ENCODE measurements at places on chromosomes 1 and 21.
A peak's percentile ranks its signal among the peaks of the same experiment; 100 is the strongest.

GRCh38 chr1:21244986-21245687, 45.1 kb downstream of the ECE1 start:
- peak; percentile 40 for DNase-seq

GRCh38 chr1:6599141-6599975, 3.3 kb downstream of the KLHL21 start:
- peak; percentile 71 for DNase-seq

DNA sequence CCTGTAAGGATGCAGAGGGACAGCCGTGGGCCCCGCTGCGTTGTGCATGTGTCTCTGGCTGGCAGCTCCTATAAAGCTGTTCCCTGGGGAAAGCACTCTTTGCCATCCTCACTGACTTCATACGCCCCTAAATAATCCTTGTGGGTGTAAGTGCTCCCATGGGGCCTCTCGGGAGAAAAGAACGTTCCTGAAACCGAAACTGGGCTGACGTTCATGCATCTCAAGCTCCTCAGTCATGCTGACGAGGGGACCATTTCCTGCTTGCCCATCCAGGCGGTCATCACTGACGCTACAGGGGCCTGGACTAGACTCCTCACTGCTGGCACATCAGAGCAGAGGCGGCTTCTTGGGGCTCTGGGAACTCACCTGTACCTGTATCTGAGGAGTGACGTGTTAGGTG, 73.1 kb upstream of the USP24 start:
- DNase-seq: no peak

DNA sequence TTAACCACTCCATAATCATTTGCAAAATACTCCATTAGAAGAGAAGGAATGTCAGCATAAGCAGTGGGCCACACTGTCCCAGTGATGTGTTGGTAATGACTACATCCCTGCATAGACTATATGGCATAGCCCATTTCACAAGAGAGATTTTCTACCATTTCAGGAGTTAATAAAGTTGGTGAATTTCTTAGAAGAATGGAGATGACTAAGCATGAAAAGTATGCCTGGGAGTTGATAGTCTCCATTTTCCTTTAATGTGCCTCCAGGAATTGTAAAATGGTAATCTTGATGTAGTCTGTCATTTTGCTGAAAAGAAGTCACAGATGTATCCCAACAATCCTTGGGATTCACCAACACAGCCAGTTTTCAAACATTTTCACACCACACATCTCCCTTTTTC, 608.8 kb upstream of the CHRM3 start:
- DNase-seq: no peak

DNA sequence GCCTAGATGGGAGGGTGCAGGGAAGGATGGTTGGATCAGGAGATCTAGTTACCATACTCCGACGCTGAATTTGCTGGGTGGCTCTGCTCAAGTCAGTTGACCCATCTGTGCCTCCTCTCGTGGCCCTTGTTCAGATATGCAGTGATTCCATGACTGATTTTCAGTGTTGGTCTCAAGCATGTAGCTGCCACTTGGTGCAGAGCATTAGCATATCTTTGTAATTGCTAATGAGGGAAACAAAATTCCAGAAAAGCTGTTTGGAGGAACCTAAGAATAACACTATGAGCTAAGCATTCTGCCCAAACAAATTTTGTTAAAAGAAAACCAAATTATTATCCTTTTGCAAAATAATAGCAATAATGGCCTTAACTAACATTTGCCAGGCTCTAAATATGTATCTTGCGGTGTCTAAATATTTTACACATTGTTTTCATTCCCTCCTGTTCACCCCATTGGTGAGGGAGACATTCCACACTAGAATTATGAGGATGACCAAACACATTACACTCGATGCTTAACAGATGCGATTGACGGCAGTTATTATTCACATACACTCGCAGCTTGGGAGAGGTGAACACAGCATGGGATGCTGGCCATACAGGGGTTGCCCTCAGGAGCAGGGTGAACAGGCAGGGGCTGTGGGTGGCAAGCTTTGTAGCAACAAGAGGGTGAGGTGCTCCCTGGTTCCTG, 69.1 kb downstream of the KCNJ15 start:
- DNase-seq: no peak

GRCh38 chr1:60170709-60171108, 97.1 kb upstream of the C1orf87 start:
- no peak for DNase-seq

GRCh38 chr1:43835082-43836021, 98.2 kb upstream of the ARTN start:
- DNase-seq: no peak

DNA sequence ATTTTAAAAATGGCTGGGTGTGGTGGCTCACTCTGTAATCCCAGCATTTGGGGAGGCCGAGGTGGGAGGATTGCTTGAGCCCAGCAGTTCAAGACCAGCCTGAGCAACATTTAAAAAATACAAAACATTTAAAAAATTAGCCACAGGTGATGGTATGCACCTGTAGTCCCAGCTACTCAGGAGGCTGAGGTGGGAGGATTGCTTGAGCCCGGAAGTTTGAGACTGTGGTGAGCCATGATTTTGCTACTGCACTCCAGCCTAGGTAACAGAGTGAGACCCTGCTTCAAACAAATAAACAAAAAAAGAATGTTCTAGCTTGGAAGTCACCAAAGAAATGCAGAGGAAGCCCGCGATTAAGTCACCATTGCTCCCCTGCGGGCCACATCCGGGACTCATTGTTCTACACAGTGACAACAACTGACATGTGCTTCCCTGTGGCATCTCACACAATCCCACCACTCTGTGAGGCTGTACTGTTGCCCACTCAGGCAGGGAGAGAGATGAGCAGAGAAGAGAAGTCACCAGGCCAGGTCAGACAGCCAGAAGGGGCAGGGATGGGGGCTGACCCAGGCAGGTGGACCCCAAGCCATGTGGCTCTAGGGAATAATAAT, 18.4 kb upstream of the SPATC1L start:
- DNase-seq: no peak

DNA sequence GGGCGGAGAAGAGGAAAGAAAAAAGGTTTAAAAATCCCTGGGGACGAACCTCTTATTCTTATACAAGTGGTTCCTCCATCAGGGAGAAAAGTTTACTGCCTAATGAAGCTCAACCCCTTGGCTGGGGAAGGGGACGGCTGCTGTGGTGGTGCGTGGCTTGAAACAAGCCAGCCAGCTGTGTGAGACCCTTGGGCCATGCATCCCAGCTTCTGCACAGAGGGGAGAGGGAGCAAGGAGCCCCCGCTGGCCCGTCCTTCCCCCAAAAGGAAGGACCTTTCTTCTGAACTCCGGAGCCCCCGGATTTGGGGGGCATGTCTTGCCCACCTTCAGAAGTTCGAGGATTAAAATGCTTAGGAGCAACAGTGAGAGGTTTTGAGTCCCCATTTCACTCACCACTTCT, 67.3 kb downstream of the STUM start:
- DNase-seq: no peak

GRCh38 chr21:17679002-17679600, 66.4 kb upstream of the BTG3 start:
- DNase-seq: no peak

GRCh38 chr1:192439373-192440025, 122.7 kb downstream of the RGS21 start:
- DNase-seq: no peak

- peak; percentile 27 for DNase-seq
Observed at GRCh38 chr1:72037745-72038343, 244.5 kb downstream of the NEGR1 start.

- DNase-seq: peak; percentile 12
Observed at GRCh38 chr21:42349420-42350317, 1.1 kb downstream of the TFF2 start.

GRCh38 chr1:234345237-234345636, 28.0 kb upstream of the COA6 start:
- no peak for DNase-seq

GRCh38 chr1:174052621-174053020, 30.5 kb upstream of the RC3H1 start:
- no peak for DNase-seq

DNA sequence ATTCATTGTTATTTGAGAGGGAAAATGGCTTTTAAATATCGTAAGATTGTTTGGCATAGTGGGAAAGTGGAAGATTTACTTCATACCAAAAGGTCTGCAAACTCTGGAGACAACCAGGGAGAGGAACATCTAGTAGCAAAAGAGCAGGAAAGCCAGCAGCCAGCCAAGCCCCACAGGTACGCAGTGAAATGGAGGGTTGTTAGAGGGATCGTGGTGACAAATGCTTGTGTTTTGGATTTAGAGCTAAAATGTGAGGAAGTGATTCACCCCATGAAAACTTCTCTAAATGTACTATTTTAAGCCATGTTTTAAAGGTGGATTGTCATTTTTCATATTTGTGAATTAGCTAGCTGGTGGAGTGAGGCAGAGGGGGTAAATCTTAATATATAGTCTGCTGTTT, 69.3 kb downstream of the RPS6KC1 start:
- DNase-seq: no peak

DNA sequence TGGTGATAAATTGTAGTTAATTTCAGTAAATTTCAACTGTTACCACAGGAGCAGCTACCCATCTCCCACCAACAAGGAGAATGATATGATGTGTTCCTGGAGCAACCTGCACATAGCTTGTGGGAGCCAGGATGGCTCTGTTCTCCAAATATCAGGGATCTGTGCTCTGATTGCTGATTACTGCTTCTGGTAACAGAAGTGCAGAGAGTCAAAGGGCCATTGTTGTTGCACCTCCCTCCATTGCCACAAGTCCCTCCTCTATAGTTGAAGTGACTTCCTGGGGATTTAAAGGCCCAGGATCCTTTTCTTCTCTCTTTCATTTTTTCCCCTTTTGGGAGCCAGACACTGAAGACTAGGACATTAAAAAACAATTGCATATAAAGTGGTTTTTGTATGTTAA, 51.6 kb upstream of the HPDL start:
- DNase-seq: no peak

- no peak for DNase-seq
Observed at GRCh38 chr1:179091691-179092165, 9.9 kb downstream of the TOR3A start.

DNA sequence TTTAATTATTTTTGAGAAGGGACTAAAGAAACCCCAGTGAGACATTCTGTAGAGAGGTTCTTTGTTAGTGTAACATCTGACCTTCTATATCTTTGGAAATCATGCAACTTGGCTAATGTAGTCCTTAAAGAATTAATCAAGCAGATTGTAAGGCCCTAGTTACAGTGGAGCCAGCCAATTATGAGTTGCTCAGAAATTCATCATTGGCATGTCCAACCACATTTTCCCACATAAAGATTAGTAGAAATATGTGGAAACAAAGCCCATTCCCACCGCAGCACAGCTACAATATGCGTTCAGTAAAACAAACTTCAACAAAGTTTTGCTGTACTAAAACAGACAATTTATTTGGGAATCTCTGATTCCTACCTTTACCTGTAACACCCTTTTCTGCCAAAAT, 27.8 kb downstream of the WNT2B start:
- DNase-seq: no peak

- DNase-seq: no peak
Observed at GRCh38 chr1:47692196-47692595, 254.4 kb downstream of the FOXD2 start.

GRCh38 chr1:160924791-160925651, 29.6 kb downstream of the ITLN2 start:
- no peak for DNase-seq

GRCh38 chr1:93758842-93759515, 77.3 kb upstream of the BCAR3 start:
- peak; percentile 43 for DNase-seq

GRCh38 chr1:149995927-149996326, 14.6 kb downstream of the OTUD7B start:
- no peak for DNase-seq

DNA sequence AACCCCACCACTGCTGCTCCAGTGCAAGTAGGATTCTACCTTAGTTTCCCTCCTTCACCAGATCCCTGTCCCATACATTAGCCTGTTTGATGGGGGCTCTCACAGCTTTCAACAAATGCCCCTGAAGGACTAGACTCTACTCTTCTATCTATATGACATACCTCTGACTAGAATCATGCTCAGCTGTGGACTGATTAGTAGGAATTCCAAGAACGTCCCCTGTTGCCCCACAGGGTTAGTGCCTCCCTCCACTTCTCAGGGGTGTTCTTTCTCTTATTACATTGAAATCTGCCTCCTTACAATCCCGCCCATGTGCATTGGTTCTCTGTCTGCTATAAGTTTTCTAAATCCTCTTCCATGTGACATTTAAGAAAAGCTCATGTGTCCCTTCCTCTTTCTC, 375.9 kb upstream of the DUSP10 start:
- no peak for DNase-seq

- DNase-seq: no peak
Observed at GRCh38 chr1:85462931-85463649, 1.9 kb downstream of the DDAH1 start.

DNA sequence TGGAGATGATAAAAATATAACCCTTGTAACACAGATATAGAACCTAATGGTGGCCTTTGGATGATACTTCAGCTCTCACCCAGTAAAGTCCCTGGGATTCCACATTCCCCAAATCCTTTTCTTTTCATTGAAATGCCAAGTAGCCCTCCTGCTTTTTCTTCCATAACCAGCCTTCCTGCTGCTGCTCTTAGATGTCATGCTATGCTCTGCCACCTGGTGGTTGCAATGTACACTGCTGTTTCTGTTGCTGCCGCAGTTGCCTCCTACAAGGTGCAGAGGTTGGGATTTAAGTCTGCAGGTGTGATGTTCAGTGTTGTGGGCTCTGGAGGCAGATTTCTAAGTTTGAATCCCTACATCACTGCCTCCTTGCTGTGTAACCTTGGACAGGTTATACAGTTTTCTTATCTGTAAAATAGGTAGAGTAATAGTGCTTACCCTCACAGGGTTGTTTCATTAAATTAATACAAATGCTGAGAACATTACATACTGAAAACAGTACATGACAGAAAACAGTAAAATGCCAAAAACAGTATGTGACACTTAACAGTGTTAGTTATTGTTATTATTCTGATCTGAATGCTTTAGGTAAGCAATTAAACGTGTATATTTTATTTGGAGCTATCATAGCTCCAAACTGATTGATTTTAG, 64.3 kb downstream of the CAMSAP2 start:
- peak; percentile 84 for DNase-seq

- DNase-seq: no peak
Observed at GRCh38 chr1:76861149-76861548, 6.1 kb upstream of the ST6GALNAC5 start.

- no peak for DNase-seq
Observed at GRCh38 chr1:110544753-110545152, 25.8 kb upstream of the KCNA10 start.

GRCh38 chr1:246988316-246988715, 19.5 kb downstream of the ZNF695 start:
- DNase-seq: no peak
